ENCODE measurements at places on chromosomes 16 and 17.

DNA sequence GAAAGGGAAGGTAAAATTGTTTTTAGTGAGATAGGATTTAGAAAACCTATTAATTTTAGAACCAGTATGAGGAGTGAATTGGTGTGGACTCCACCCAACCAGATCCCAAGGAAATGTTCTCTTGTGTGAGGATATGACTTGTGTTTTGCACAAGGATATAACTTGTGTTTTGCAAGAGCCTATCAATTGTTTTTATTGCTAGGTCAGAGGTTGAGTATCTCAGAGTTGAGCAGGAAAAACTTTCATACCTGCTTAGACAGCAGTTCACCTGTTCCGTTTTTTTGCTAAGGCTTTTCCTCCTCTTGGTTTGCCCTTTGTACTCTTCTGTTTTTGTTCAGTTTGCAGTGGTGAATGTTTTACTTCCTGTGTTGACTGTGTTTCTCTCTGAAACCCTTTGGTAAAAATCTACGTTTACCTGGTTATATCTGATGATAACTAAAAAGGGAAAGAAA lies 5.1 kb downstream of the NBR1 start:
- no peak for DNase-seq

DNA sequence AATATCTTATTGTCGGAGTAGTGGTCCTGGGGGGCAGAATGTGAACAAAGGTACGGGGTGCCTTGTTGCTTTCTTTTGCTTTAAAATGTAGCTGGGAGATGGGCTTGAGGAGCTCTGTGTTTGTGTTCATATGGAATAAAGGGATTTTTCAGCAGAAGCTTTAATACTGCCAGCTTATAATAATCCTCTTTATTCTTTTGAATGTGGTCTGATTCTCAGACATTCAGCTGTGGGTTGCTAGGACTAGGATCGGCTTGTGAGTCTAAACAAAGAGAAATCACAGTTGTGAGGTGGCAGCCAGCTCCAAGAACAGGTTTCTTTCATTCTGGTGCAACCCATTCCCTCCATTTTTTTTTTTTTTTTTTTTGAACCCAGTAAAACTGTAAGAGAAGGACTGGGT lies 7.2 kb downstream of the MRPL58 start:
- DNase-seq: no peak

DNA sequence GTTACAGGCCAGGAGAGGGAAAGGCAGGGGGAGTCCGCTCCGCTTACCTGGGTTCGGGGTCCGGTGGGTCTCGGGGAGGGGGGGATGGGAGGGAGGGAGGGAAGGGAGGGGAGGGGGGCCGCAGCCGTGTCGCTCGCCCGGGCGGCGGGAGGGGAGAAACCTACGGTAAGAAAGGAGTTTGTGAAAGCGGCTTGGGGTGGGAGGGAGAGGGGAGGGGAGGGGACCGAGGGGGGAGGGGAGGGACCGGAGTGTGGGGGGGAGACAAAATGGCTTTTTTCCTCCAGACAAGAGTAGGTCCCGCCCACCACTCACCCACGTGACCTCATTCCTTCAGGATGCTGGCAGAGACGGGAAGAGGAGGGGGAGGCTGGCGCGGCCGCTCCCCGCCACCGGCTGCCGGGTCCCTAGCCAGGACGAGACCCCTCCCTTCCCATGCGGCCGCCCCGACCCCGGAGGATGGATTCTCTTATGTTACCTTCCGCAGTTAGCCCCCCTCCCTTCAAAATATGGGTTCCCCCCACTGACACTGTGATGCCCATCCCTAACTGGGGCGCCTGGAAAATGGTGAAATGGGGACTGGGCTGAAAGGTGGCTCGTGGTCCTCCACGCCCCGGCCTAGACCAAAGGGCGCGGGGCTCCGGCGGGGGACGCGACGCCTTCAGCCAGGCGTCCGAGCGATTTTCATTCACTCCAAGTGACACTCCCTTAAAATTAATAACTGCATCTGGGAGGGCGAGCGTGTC lies at the start of gene PCGF2:
PCGF2 (minus strand) TSS at position 188 of the 743 bp plus-strand sequence. CDS start 7,934 bp downstream, outside the sequence.
- DNase-seq: peak; percentile 98

DNA sequence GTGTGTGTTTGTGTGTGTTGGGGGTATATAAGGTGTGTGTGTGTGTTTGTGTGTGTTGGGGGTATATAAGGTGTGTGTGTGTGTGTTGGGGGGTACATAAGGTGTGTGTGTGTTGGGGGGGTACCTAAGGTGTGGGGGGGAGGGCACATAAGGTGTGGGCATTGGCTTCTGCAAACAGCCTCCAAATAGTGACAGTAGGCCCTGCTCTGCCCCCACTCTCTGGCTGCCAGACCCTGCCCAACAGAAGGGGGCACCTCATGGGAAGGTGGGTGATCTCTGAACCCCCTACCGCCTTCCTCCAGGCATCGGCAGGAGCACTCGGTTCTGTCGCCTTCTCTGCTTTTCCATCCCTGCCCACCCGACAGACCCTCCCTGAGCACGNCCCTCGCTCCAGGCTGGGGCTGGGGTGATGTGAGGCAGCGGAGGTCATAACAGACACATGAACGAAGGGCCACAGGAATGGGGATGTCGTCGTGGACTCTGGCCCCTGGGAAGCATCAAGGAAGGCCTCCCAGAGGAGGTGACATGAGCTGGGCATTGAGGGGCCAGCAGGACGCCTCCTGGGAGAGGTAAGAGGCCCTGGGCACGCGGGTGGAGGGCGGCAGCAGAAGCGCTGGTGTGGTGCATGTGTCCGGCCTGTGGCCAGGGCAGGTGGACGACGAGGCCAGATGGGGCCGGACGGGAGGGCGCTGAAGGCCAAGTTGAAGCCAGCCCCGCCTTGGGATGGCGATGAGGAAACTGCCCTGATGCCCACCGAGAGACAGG lies 136.6 kb upstream of the RPH3AL start:
- no peak for DNase-seq

DNA sequence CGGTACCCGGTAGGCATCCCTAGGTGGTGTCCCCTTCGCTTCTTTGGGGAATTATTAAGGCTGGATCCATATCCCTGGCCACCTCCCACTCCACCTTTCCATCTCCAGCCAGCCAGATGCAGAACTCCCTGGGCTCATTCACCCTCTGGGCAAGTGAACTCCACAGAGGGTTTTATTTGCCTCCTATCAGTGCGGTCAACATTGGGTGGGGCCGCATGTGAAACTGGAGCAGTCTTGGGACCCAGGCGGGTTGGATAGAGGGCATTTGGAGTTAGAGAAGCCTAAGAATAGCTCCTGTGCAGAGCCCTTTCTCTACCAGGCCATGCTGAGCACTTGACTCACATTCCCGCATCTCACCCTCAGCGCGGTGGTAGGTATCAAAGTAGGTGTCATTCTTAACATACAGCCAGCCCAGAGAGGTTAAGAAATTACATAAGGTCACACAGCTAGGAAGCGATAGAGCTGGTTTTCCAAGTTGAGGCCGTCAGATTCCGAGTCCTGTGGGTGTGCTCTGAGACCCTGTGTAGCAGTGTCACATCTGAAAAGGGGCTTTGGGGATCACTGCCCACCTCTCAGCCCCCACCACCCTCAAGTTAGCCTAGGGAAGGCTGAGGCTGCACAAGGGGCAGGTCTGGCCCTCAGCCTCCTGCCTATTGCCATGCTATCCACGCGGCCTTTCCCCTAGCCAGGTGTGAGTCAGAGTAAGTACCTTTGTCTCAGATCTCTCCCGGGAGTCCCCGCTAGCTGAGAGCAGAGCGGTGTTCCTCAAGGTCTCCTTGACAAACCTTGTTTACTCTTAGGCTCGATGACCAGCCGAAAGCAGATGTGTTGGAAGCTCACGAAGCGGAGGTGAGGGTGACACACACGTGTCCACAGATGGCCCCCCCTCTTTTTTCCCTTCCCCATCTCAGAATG lies 26.9 kb upstream of the LGALS9 start:
- no peak for DNase-seq

DNA sequence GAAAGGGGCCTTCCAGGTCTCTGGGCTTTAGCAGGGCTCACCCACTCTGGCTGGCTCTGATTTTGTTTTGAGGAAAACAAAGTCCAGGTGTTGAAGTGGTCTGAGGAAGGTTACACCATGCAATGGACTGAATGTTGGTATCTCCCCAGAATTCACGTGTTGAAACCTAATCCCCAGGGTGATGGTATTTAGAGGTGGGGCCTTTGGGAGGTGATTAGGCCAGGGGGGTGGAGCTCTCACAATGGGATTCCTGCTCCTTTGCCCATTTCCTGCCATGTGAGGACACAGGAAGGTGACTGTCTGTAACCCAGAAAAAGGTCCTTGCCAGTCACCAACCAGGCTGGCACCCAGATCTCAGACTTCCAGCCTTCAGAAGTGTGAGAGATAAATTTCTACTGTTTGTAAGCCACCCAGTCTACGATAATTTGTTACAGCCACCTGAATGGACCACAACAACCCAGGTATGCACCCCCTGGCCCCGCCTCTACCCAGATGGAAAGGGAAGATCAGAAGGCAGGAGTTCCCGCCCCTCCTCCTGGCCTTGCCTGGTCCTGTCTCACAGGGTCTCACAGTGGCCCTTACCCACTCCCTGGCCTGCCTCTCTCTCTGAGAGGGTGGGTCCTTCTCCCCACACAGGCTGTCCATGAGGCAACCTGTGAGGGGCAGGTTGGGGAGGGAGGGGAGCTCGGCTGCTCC lies 32.0 kb downstream of the LRRC75A start:
- no peak for DNase-seq

DNA sequence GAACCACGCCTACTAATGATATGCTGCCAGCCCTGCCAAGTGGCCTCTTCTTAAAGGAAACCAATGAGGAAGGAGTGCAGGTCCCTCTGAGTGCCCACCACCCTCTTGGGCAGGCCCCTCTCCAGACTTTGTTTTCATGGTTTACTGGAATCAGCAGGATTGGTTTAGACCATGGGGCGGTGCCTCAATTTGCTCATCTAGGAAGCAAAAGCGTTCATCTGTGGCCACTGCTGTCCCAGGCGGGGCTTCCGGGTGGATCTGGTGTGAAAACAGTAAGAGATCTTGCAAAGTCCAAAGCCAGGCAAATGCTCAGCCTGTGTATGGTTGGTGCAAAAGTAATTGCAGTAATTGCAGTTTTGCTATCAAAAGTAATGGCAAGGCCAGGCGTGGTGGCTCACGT lies 71.3 kb downstream of the AMFR start:
- DNase-seq: no peak

GRCh38 chr17:32345951-32346600 lies 3.9 kb upstream of the ZNF207 start:
- no peak for DNase-seq

DNA sequence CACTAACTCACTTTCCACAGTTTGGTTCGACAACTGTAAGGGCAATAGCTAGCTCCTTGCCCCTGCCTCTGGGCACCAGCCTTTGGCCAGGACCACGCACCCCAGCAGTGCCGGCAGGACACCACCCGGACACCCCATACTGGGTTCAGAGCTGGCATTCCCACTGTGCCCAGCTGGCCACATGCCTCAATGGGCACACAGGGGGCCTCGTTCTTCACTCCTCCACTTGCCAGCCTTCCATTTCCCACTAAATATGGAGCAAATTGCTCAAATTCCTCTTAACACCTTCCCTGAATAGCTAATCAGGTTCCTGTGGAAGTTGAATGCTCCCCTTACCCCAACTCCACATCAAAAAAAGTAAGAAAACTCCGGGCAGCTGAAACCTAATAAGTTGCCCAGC lies 52.5 kb downstream of the PIPOX start:
- no peak for DNase-seq

DNA sequence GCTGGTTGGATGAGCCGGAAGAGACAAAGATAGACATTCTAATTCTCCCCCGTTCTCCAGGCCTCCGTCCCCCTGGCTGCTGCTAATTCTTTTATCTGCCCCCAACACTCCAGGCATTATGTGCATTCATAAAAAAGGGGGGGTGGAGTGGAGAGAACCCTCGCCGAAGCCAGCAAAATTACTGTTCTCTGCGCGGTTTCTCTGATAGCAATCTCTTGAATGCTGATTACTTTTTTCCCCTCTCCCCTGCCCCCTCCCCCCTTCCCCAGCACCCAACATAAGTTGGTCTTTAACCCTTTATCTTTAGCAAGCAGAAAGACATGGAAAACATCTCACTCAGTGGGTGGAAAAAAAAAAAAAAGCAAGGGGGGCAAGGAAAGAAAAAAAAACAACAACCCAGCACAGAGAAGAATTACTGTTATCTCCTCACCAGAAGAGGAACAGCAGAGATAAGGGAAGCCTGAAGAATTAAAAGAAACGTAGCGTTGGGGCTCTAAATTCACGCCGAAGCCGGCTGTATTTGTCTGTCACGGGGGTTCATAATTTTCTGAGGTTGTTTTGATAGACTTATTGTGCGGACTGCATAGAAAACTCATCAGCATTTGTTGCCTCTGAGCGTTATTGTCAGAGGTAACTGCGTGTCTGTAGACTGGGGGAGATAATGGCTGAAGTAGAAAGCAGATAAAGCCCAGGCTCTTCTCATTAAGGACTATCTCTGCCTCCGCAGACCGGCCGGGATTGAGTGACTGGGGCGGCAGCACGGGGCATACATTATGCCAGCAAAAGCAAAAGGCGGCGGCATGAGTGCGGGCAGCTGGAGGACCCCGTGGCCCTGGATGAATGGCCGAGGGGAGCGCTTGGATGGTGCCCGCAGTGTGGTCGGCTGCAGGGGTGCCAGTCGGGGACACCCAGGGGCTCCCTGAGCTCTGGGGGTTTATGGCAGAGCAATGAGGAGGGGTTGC lies 126.9 kb downstream of the MRM1 start:
- no peak for DNase-seq

GRCh38 chr17:18315562-18315922 lies 449 bp downstream of the SMCR8 start:
- no peak for DNase-seq

- DNase-seq: peak; percentile 51
These were observed 21.8 kb upstream of the ASGR2 start for GRCh38 chr17:7136266-7136877.

DNA sequence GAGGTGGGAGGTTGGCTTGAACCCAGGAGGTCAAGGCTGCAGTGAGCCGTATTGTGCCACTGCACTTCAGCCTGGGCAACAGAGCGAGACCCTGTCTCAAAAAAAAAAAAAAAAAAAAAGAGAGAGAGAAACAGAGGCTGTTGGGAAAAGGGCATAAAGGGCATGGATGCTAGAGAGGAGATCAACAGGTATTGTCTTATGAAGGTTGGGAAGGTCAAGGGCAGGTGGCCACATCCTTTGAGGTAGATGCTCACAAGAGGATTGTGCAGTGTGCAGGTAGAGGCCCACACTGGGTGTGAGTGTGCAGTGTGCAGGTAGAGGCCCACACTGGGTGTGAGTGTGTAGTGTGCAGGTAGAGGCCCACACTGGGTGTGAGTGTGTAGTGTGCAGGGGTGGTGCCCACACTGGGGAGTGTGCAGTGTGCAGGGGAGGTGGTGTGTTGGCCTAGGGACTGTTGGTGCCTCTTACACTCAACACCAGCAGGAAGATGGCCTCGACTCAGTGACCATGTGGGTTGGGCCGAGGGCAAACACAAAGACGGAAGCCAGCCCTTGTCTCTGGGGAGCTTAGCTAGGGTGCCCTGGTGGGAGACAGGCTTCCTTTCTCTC lies 404.9 kb upstream of the TNRC6C start:
- DNase-seq: no peak

GRCh38 chr17:21039839-21040575 lies 2.8 kb downstream of the USP22 start:
- DNase-seq: peak; percentile 63
